ENCODE measurements at places on chromosomes 4 and X. TPM values are rescaled to one million over a fixed set of nuclear protein-coding genes. Genes with fewer than 3 reads are reported as not detected.

Gene SPATA4
- not detected for total RNA-seq

Gene ESX1
- not detected for total RNA-seq

Gene LNX1
- not detected for total RNA-seq

Gene PDE5A
- total RNA-seq: 4.9 TPM

Gene MAGEB4
- not detected for total RNA-seq
